ENCODE measurements at places on chromosomes 11 and 22. TPM values are rescaled to one million over a fixed set of nuclear protein-coding genes. Genes with fewer than 3 reads are reported as not detected.

GRCh38 chr11:125874556-125875124 lies 12.8 kb upstream of the HYLS1 start:
- H3K36me3 ChIP-seq: no peaks in the 10 kb centered on the region
- H3K27ac ChIP-seq: no peak overlapping the region
- peak; percentile 59 for DNase-seq
- no peak overlapping the region for H3K4me3 ChIP-seq
- H3K27me3 ChIP-seq: peaks cover 32% of the 10 kb centered on the region

DNA sequence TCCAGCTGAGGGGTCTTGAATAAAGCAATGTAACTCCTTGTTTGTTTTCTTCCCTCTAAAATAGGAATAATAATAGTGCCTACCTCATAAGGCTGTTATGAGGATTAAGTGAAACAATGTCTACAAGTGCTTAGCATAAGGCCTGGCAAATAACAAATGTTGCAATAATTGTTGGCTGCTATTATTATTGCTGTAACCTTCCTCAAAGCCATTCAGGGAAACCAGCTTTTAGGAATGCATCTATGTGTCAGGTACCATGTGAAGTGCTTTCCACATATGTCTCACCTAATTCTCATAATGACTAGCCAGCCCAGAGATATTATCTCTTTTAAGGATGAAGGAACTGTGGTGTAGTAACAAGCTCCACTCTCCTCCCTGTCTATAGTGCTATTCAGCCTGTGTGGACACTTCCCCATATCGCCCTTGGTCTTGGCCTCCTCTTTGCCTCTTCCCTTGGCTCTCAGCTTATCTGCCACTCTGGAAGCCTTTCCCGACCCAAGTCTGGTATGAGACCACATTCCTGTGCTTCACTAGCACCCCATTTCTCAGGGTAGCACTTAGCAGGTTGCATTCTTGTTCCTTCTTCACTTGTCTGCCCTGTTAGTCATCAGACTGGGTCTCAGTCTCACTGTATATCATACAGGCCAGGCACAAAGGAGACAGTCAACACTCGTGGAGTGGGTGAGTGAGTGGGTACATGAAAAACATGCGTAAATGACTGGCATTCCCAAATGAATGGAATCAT lies 23.8 kb downstream of the CSNK2A3 start:
- no peak for DNase-seq
- no peaks in the 10 kb centered on the region for H3K36me3 ChIP-seq
- no peak overlapping the region for H3K27ac ChIP-seq
- no peaks in the 10 kb centered on the region for H3K27me3 ChIP-seq

DNA sequence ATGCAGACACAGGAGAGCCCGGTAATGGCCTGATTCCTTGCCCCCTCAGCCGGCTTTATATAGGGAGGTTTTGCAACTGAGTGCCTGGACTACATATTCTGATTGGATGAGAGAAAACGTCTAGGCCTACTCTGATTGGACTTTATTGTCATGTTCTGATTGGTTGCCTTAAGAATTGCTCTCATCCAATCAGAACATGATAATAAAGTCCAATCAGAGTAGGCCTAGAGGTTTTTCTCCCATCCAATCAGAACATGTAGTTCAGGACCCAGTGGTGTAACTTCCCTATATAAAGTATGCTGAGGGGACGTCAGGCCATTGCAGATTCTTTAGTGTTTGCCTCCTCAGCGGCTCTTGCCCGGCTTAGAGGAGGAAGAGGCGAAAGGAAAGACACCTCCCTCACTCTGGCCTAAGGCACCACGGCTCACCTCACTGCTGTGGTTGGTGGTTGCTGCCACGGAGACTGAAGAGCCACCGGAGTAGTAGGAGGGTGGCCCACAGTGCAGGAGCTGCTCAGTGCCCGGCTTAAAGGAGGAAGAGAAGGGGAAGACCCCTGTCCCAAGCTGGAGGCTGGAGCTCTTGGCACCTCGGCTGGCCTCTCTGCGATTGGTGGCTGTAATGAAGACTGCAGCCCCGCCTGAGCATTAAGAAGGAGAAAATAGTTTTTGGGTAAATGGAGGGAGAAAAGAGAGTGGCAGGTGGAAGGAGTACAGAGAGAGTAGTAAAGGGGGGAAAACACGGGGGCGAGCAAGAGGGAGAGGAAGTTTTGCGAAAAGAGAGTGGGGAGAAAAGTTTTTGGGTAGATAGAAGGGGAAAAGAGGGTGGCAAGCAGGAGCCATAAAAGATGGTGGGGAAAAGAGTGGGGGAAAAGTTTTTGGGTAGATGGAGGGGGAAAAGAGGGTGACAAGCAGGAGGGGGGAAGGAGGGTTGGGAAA lies 116.7 kb upstream of the SERPIND1 start:
- no peaks in the 10 kb centered on the region for H3K36me3 ChIP-seq
- peaks cover 77% of the 10 kb centered on the region for H3K27me3 ChIP-seq
- no peak for DNase-seq
- H3K4me3 ChIP-seq: no peak overlapping the region
- H3K27ac ChIP-seq: no peak overlapping the region
- no peaks in the 10 kb centered on the region for H3K4me1 ChIP-seq

DNA sequence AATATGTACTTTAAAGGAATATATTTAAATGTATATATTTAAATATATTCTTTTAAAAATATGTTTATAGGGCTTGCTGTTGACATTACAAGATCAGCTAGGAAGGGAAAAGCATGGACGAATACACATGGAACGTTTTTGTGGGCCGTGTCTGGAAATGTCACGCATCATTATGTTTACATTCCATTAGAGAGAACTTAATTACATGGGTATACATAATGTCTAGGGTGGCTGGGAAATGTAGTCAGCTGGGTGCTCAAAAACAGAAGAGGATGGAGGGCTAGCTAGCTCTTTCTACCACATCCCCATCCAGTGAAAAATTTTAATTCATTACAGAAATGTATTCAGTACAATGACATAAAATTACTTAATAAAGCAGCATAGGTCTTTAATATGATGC lies 371.2 kb downstream of the DYNC2H1 start:
- H3K4me3 ChIP-seq: no peak overlapping the region
- no peaks in the 10 kb centered on the region for H3K36me3 ChIP-seq
- no peak overlapping the region for H3K27ac ChIP-seq

GRCh38 chr11:128555606-128556005 lies 31.8 kb downstream of the ETS1 start:
- no peaks in the 10 kb centered on the region for H3K4me1 ChIP-seq
- H3K4me3 ChIP-seq: no peak overlapping the region
- H3K27ac ChIP-seq: no peak overlapping the region
- H3K27me3 ChIP-seq: no peaks in the 10 kb centered on the region
- DNase-seq: no peak

DNA sequence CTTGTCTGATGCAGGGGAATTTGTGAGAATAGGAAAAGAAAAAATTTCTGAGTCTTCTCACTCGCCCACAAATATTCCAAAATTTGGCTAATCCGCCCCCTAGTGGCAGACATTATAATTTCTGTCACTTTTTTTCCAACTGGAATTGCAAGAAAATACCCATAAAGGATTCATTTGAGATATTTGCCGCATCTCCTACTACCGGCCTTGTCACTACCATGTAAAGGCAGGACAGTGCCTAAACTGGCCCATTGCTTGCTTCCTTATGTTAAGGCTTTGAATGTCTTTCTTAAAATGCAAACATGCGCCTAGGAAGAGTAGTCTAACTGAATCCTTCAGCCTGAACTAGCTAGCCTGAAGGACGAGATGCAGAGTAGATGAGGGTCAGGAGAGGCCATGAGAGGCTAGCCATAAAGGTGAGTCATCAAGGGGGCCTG lies 9.3 kb upstream of the CEP295 start:
- DNase-seq: peak; percentile 52
- H3K4me3 ChIP-seq: no peak overlapping the region
- H3K27ac ChIP-seq: no peak overlapping the region
- H3K27me3 ChIP-seq: peaks cover 49% of the 10 kb centered on the region
- H3K4me1 ChIP-seq: no peaks in the 10 kb centered on the region

DNA sequence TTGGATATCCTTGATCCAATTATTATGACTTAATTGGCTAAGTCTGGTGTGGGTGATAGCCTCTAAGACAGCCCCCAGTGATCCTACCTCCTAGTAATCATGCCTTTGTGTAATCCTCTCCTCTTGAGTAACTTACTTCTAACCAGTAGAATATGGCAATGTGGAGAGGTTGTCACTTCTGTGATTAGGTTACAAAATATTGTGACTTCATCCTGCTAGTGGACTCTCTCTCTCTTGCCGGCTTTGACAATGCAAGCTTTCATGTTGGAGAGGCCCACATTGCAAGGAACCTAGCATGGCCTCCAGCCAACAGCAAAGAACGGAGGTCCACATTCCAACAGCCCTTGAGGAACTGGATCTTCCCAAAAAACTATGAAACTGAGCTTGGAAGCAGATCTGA lies 19.5 kb downstream of the YPEL4 start:
- H3K27me3 ChIP-seq: peaks cover 41% of the 10 kb centered on the region
- H3K36me3 ChIP-seq: no peaks in the 10 kb centered on the region
- no peak overlapping the region for H3K4me3 ChIP-seq
- DNase-seq: no peak
- H3K27ac ChIP-seq: no peak overlapping the region
- H3K4me1 ChIP-seq: no peaks in the 10 kb centered on the region

The PGM2L1 gene
- total RNA-seq: 7.2 TPM

The BUD13 gene
- 10.9 TPM for total RNA-seq

The KIRREL3 gene
- total RNA-seq: 0.15 TPM

The CCDC73 gene
- 0.07 TPM for total RNA-seq
